ENCODE measurements at places on chromosomes 1 and 21.
A peak's percentile ranks its signal among the peaks of the same experiment; 100 is the strongest.

- no peak for DNase-seq
Measured at GRCh38 chr1:6332821-6333220, 60.7 kb downstream of the ACOT7 start.

DNA sequence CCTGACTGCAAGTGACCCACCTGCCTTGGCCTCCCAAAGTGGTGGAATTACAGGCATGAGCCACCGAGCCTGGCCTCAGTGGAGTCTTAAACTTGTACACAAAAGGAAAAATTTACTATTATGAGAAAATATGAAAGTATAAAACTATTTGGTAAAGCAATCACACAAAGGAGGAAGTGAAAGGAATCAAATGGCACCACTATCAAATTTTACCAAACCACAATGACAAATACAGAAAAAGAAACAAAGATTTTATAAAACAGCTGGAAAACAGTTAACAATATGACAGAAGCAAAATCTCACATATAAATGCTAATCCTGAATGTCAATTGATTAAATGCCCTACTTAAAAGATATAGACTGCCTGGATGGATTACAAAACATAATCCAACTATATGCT lies 42.1 kb upstream of the NEGR1 start:
- no peak for DNase-seq

DNA sequence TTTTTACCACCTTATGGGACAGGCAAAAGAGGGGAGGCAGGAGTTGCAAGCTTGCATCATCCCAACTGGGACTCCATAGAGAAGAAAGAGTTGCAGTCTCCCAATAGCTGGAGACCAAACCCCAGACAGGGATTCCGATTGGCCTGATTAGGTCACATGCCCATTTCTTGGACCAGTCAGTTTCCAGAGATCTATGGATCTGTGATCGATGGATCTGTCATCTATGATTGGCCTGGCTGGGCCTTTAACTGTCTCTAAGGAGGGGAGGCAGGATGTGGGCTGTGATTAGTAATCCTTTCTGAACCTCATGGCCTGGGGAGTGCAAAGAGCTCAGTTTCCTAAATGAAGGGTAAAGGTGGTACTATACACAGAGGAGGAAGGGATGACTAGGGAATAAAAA lies 252.1 kb downstream of the MATN1 start:
- DNase-seq, result no peak

DNA sequence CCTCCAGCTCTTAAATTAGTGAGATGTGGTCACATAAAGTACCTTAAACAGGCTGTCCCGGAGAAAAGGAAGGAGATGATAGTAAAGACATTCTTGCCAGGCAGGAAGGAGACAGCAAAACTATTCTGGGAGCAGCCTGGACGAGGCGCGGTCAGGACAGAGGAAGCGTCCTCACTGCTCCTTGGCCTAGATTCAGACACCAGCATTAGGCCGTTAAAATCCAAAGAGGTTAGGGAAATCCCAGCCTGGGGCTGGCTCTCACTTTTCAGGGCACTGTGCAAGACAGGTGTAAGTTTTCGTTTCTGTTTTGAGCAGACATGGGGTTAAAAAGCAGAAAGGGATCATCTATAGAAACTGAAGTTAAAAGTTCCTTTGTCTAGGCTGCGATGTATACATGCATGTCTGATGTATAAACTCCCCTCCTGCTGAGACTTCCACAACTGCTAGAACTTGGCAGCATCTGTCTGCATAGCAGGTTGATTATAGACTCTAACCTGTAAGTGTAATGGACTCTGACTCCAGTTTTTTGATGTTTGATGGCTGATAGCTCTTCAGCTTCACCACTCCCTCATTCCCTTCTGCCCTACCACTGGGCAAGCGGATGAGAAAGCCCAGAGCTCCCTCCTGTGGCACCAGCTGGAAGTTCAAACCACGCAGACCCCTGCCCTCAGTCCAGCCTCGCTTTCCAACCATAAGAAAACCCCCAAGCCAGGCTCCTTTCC lies 21.5 kb downstream of the STPG1 start:
- DNase-seq, result peak; percentile 50

DNA sequence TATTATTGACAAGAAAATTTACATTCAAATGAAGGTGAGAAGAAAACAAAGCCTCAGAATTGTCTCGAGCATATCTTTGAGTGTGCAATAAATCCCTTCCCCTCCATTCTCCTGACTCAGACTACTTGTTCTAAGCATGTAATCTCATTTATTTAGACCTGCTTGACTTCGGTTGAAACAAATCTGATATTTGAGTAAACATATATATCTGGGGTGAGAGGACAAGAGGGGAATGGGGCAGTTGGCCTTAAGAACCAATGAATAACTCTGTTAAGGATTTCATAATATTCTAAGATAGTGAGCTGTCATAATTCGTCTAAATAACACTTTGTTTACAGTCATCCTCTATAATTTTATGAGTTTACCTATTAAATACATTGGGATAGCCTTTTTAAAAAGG lies 142.7 kb downstream of the SIPA1L2 start:
- no peak for DNase-seq

- DNase-seq, result no peak
Measured at GRCh38 chr1:57175506-57175905, 209.7 kb upstream of the C8B start.

DNA sequence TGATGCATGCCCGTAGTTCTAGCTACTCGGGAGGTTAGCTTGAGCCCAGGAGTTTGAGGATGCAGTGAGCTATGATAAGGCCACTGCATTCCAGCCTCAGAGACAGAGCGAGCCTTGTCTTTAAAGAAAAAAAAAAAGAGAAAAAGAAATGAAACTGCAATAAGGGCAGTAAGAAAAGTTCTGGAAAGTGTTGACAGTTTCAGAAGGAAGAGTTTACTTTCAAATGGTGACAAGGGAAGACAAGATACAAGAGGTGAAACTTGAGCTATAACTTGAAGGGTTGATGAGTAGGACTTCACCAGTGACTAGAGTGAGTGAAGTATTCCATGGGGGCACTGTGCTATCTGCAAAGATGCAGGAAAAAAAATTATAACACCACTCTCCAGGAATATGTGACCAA lies 125.0 kb downstream of the AKT3 start:
- no peak for DNase-seq

DNA sequence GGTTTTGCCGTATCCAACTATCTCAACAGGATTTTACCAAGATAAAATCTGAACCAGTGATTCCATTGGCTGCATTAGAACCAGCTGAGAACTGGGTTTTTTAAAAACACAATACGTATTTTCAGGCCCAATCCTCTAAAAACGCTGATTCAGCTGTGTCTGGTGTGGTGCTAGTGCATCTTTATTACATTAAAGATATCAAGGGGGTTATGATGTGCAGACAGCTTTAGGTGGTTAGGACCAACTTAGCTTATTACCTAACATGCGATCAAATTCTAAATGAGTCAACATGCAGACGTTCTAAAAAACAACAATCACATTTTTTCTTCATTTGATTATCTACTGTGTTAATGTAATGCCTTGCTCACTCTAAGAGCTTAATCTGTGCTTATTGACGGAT lies 32.0 kb upstream of the EXO1 start:
- no peak for DNase-seq

DNA sequence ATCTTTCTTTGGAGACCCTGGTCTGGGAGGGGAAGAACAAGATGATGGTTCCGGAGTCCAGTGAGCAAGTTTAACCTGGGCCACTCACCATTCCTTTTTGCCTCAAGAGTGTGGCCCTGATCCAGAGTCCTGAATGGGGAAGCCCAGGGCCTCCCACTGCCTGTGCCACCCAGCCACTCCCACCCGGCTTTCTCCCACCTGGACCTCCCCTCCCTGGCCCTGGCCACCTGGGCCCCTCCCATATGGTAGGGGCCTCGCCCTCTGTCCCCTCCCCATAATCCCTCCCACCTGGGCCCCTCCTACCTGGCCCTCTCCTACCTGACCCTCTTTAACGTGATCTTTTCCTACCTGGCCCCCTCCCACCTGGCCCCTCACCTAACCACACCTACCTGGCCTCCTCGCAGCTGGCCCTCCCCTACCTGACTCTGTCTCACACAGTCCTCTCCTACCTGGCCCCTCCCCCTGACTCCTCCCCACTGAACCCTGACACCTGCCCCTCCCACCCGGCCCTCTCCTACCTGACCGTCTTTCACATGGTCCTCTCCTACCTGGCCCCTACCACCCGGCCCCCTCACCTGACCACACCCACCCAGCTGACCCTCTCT lies 220.7 kb upstream of the VAMP3 start:
- DNase-seq, result no peak

DNA sequence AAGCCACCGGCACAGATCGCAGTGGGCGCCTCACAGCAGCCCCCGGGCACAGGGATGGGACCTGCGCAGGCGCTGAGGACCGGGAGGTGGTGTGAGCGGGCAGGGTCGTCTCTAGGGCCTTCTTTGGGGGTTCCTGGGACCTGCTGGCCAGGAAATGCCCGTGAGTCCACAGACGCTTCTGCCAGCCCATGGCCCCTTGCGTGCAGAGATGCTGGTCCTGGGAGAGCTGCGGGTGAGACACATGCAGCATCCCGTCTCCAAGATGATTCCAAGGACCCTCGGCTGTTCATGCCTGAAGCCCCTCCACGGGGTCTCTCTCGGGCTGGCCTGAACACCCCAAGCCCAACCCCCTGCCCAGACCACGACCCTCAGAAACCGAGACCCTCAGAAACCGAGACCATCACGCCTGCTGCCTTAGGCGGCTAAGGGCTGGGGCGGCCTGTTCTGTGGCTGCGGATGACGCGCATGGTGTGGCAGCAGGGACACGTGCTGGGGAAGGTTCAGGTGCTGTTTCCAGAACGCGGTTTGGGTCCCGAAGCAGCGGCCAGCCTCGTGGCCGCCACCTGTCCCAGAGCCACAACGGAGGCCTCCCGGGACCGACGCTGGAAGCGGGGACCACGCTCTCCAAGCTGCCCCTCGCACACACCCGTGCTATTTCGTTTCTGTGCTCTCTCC lies 23.0 kb downstream of the CFAP74 start:
- no peak for DNase-seq

- DNase-seq, result no peak
Measured at GRCh38 chr1:40092706-40093639, 4.1 kb downstream of the PPT1 start.

DNA sequence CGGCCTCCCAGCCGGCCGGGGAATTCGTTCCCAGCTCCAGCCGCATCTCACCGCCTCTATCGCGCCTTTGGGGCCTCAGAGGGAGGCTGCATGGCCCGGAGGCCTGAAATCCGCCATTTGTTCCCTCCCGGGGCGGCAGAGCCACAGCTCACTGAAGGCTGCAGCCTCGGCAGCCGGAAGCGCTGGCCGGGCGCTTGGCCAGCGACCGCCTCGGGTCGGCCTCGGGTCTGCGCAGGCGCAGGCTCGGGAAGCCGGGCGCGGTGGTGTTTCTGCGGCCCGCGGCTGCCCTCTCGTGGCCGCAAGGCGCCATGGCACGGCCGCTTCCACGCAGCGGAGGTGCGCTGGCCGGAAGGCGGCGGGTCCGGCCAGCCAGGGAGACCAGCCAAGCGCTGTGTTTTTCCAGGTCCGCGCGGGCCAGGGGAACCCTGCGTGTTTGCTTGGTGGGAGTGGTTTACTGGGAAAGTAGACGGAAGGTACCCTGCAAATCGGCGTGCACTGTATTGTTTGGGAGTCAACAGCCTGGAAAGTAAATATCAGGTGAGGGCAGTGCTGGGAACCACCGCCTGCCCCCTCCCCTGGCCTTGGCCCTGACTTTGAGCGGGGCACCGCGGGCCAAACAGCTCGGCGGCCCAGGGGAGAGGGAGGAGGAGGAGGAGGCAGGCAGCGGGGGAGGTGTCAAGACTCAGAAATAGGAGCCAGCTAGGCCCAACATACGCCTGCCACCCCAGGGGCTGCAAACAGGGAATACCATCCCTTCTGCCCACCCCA lies 52.7 kb upstream of the CD34 start:
- DNase-seq, result peak; percentile 93

Measured in T47D (cell line).